ENCODE measurements at places on chromosomes 7 and 10.

DNA sequence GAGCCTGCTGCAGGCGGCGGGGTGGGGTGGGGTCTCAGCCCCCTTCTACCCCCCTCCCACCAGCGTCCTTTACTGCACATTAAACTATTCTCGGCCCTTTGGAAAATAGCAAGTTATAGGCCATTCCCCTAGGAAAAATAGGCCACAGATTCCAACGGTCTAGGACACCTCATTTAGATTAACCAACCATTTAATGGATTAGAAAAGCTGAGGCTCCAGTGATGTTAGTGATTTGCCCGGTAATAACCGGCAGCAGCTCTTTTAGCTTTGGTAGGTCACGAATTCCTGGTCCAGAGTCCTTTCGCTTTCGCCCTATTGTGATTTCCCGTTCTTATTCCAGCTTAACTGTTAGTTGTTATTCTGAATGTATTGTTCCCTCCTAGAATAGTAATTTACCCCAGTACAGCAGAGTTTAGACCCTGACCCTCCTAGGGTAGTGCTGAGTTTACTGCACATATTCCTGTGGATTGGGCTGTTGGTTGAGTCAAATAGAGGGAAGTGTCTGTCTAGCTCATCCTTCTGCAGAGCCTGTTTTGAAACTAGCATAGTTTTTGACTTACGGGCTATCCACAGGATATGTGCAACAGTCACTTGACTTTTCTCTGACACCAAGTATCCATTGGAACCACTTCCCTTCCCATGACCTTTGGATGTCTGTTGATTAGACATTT lies 754 bp downstream of the GSTO1 start:
- DNase-seq: no peak

GRCh38 chr10:47381103-47381395 lies 3.0 kb downstream of the ZNF488 start:
- peak; percentile 2 for DNase-seq

DNA sequence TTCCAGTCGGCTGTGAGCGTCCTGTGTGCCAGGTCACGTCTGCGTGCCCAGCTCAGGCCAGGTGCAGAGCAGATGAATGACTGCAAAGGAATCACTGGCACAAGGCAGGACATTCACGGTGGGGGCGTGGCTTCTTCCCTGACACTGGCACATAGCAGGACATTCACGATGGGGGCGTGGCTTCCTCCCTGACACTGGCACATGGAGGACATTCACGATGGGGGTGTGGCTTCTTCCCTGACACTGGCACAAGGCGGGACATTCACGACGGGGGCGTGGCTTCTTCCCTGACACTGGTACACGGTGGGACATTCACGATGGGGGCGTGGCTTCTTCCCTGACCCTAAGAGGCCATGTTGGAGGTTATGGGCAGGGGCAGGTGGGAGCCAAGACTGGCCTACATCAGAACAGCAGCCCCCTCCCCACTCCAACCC lies 64.3 kb downstream of the MYL10 start:
- DNase-seq: peak; percentile 98

DNA sequence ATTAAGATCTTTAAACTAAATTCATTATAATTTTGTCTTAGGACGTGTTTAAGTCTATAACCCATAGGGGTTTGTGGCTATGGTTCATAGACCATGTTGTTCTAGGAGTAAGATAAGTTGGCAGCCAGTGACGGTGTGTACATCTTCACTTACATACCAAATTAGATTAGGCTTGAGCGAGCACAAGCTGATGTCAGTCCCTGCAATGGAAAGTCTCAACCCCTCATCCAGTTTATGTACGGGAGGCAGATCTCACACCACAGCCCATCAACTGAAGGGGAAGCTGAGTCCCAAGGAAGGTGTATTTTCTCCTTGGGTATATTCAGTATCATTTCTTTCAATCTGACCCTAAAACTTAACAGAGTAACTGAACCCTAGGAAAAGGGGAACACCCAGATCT lies 5.1 kb upstream of the SMC3 start:
- no peak for DNase-seq

GRCh38 chr10:97531401-97531986 lies 32.8 kb downstream of the UBTD1 start:
- peak; percentile 46 for DNase-seq

DNA sequence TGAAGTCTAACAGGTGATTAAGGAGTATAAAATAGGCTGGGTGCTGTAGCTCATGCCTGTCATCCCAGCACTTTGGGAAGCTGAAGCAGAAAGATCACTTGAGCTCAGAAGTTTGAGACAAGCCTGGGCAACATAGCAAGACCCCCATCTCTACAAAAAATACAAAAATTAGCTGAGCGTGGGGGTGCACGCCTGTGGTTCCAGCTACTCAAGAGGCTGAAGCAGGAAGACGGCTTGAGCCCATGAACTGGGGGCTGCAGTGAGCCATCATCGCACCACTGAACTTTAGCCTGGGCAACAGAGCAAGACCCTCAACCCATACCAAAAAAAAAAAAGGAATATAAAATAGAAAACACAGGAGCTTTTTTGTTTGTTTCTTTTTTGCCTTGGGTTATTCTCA lies 47.4 kb downstream of the DCLRE1A start:
- no peak for DNase-seq

DNA sequence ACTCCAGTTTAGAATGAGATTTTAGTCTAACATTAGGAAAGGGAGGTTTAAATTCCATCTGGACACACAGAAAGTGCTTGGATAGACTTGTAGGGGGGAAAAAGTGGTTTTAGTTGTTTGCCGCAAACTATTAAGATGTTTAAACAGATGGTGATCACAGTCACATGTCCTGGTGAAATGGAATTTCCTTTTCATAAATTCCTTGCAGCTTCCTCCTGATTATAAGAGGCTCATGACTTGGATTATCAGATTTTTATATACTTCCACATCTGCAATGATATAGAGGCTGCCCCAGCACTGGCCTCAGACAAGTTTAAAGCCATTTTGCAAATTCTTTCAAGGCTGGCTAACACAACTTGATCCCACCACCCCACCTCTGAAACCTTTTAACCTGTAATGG lies 106.4 kb upstream of the ARMC3 start:
- no peak for DNase-seq

GRCh38 chr10:20446561-20447193 lies 450.4 kb downstream of the NEBL start:
- DNase-seq: no peak

GRCh38 chr7:12017046-12017445 lies 185.0 kb upstream of the THSD7A start:
- no peak for DNase-seq

- DNase-seq: no peak
Measured at GRCh38 chr10:117927332-117927731, 119.4 kb downstream of the RAB11FIP2 start.

DNA sequence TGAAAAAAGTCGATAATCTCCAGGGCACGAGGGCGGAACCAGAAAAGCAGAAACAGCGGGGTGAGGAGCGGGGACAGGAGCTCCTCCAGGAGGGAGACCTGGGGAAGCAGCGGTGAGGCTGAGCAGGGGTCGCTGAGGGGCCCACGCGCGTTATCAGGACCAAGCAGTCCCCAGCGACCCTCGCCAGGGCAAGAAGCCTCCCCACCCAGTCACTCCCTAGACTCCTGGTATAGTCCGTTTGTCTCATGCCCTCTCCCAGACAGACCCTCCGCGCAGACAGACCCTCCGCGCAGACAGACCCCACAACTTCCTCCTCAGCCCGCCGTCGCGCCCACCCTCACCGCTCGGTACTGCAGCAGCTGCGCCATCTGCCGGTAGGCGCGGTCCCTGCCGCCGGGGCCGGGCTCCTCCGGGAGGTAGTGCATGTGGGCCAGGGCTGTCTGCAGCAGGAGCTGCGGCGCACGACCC lies 6.3 kb downstream of the ATG9B start:
- peak; percentile 92 for DNase-seq

GRCh38 chr7:120431016-120431415 lies 158.0 kb downstream of the KCND2 start:
- no peak for DNase-seq

DNA sequence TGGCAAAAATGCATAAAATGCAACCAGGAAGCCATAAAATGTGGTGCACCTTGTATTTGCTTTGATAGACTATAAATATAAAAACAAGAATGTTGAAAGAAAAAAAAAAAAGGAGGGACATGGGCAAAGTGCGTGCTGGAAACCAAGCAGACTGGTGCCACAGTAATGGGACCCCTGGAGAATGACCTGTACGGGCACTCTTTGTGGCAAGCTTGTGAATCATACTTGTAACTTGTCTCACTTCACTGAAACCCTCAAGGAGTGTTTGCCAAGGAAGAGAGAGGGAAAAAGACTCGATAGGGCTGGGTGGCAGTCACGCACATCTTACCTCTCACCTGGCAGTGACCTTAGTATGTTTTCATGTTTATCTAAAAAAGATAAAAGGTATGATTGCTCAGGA lies 1183.6 kb downstream of the GATA3 start:
- no peak for DNase-seq

DNA sequence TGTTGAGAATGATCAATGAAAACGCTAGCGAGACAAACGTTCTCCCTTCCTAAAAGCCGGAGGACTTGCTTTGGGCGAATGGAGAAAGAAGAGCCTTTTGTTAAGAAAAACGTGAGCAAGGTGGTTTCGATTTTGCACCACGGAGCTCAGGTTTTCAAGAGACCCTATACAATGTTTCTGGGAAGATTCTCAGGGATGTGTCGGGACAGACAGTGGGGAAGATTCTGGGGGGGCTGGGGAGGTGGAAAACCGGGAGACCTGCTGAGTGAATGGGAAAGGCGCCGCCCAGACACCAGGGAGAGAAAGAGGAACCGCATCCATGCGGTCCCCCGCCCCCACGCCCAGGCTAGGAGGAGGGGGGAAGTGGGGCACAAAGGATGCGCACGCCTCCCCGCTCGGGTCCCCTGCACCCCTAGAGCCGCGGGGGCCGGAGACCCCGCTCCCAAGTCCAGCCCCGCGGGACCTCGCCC lies 745 bp downstream of the YWHAG start:
- DNase-seq: no peak

- DNase-seq: no peak
Measured at GRCh38 chr7:2243458-2243857, 1.4 kb downstream of the NUDT1 start.

- no peak for DNase-seq
Measured at GRCh38 chr7:78066599-78066998, 268.0 kb downstream of the PHTF2 start.

GRCh38 chr10:86291616-86292340 lies 74.8 kb downstream of the GRID1 start:
- peak; percentile 68 for DNase-seq

- no peak for DNase-seq
Measured at GRCh38 chr10:126397640-126398382, 9.5 kb upstream of the ADAM12 start.

GRCh38 chr10:89203237-89203636 lies 3.9 kb downstream of the CH25H start:
- no peak for DNase-seq

DNA sequence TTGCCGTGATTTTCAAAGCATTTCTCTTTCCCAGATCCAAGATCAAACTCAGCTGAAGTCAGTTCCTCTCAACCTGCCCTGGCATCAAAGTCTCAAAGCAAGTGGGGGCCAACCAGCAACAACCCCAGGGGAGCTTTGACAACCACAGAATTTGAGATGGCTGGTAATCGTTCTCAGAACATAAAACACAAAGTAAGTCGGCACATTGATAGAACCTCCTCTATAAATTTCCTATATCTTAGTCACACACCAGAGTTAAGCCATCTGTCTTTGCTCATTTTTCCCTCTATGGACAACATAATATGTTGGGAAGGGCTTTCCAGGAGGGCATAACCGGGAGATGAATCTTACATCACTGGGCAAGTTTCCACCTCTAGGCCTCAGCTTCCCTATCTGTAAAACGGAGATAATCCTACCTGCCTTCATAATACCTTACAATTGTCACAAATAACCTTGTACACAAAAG lies 1.2 kb upstream of the DNAJC9 start:
- DNase-seq: no peak

GRCh38 chr10:88971221-88972061 lies 18.9 kb upstream of the ACTA2 start:
- DNase-seq: no peak

- DNase-seq: no peak
Measured at GRCh38 chr10:74906611-74907198, 80.3 kb downstream of the KAT6B start.

GRCh38 chr10:110225441-110225755 lies 18.0 kb downstream of the MXI1 start:
- DNase-seq: no peak

DNA sequence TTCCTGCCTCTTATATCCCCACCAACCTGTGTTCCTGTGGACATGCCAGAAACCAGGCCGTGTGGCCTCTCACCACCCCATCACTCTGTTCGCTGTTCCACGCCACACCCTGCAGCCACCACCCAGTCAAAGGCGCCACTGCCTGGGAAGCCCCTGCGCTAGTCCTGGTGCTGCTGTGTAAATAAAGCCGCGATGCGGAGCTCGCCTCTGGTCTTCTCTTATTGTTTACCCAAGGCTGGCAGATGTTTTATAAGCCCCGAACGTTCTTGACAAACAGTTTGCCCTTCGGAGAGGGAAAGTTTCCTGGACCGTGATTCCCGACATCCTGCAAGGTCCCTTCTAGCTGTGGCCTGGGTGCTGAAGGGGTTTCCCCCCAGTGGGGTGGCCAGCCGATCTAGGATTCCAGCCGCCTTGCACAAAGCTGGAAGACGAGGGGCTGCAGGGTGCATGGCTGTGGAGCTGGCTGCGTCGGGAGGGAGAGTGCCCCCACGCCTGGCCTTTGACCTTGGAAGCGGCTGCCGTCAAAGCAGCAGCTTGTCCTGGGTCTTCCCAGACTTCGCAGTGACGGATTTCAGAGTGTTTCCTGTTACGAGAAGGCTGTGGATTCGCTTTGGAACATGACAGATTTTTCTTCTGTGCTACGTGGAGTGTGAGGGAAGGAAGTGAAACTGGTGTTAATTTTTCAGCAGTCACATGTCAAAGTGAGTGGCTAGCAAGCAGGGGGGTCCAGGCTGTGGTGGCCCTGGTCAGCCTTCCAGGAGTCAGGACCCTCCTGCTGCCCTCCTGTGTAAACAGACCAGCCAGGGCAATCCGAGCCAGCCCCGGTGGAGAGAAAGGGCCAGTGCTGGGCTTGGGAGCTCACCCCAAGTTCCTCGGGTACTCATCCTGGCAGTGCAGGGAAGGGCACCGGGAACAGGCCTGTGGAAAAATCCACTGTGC lies 61.6 kb downstream of the LHPP start:
- no peak for DNase-seq

GRCh38 chr10:48389272-48389671 lies 82.8 kb downstream of the MAPK8 start:
- no peak for DNase-seq

GRCh38 chr7:18004372-18004771 lies 23.3 kb downstream of the PRPS1L1 start:
- no peak for DNase-seq

GRCh38 chr7:767580-767940 lies 40.5 kb upstream of the PRKAR1B start:
- DNase-seq: no peak

DNA sequence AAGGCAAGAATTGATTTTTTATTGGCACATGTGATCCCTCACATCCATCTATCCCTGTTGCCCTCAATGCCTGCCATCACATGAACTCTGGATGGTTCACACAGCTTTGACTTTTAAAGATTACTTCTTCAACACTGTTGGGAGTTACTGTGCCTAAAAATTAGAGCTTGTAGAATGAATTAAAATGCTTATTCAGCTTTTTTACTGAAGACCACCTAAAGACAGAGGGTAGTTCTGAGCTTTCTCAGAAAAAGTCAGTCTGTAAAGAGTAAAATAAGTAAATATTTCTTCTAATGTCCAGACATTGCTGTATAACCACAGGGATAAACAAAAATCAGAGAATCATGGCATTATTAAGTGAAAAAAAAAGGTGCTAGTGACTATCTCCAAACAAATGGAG lies 93.3 kb upstream of the CSTF2T start:
- DNase-seq: no peak
